T-cell (primary cell): ENCODE measurements at places on chromosomes 3 and 15.
A peak's percentile ranks its signal among the peaks of the same experiment; 100 is the strongest.

- H3K27ac ChIP-seq, result no peak overlapping the region
- H3K36me3 ChIP-seq, result peaks cover 52% of the 10 kb centered on the region
- H3K4me3 ChIP-seq, result no peak overlapping the region
- H3K27me3 ChIP-seq, result no peaks in the 10 kb centered on the region
- H3K4me1 ChIP-seq, result no peaks in the 10 kb centered on the region
Measured at GRCh38 chr3:171133796-171134569, 107.5 kb upstream of the SLC2A2 start.

DNA sequence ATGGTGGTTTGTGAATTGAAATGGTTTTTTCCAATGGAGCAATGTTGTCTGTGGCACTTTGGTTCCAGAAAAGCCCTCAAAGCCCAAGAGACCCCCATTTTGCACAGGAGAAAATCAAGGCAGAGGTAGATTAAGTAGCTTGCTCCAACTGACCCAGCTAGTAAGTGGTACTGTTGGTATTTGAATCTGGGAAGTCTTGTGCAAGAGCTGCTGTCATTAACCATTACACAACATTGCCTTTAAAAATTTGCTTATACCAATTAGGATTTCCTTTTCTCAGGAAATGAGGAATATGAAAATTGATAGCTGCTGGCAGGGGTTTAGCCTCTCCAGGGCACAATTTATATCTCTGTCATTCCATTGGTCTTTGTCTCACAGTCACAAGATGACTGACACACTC, 102.4 kb upstream of the UBE3A start:
- H3K36me3 ChIP-seq, result no peaks in the 10 kb centered on the region
- no peak overlapping the region for H3K4me3 ChIP-seq
- no peak overlapping the region for H3K27ac ChIP-seq
- no peaks in the 10 kb centered on the region for H3K27me3 ChIP-seq
- H3K4me1 ChIP-seq, result no peaks in the 10 kb centered on the region

DNA sequence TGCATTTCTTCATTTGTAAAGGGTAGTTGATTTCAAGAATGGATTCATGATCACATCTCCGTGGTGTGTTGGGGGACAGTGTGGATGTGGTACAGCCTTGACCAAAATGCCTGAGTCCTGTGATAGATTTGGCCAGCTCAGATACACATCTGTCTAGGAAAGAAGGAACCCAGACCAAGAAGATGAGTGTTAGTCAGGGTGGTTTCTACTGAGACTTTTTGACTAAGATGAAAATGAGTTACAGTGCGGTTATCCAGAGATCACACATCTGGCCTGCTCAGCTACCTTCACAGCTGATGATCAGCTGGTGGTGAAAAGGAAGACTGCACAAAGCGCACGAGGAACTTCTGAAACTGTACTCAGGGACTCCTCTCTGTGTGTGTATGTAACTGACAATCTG, 68.0 kb downstream of the FNDC3B start:
- H3K27me3 ChIP-seq, result no peaks in the 10 kb centered on the region
- peak; percentile 82 for DNase-seq
- peak overlapping the region; percentile 29 for H3K4me3 ChIP-seq
- H3K4me1 ChIP-seq, result peaks cover 51% of the 10 kb centered on the region
- H3K27ac ChIP-seq, result peak overlapping the region; percentile 81

DNA sequence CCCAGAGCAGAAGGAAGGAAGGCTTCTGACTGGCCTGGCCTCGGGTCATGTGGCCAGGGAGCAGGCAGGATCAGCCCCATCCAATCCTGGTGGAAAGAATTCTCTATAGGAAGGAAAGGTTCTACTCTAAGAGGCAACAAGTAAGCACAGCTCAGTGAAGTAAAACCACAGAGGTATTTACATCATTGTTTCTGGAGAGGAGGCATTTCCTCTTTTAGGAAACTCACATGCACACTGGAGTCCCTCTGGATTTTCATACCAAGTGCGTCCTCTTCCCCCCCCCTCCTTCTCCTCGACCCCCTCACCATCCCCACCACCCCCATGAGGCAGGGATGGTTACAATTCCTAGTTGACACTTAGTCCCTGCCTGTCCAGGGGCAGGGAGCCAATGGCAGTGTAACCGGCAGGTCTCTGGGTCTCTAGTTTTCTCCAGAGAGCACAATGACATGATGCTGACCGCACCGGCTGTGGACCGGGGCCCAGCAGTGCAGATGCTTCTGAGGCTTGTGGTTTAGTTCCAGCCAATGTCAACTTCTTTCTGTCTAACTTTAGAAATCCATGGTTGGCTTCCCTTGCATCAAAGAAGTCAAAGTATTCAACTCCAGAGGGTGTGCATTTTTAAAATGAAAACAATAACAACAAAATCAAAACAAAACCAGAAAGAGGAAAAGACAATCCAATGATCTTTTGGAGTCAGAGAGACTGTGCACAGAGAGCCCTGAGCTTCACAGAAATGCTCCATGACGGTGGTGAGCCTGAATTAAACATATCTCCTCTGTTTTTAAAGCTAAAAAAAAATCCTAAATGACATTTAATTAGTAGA, 230.3 kb upstream of the TLE3 start:
- no peaks in the 10 kb centered on the region for H3K36me3 ChIP-seq
- no peak overlapping the region for H3K4me3 ChIP-seq
- peaks cover 3% of the 10 kb centered on the region for H3K4me1 ChIP-seq
- H3K27me3 ChIP-seq, result no peaks in the 10 kb centered on the region

DNA sequence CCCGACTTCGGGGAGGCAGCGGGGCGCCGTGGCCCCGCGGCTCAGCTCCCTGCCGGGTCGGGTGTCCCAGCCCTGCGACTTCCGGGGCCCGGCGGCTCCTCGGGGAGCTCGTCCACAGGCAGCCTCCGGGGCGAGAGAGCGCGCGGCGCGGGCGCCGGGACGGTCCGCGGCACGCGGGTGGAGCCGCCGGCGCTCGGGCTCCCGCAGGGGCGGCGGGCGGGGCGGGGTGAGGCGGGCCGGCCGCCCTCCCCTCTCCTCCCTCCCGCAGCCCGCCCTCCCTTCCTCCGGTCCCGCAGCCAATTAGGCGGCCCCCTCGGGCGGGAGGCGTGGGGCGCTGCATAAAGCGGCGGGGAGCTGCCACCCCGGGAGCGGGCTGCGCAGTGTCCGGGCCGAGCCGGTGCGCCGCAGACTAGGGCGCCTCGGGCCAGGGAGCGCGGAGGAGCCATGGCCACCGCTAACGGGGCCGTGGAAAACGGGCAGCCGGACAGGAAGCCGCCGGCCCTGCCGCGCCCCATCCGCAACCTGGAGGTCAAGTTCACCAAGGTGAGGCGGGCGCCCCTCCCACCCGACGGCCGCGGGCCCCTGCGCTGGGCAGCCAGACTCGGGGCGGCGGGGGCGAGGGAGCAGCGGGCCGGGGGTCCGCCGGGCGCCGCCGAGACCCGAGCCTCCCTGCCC, at the start of gene ALDH1A3:
Gene ALDH1A3 (plus strand): TSS at position 368 of the 675 bp plus-strand sequence. CDS start 77 bp downstream, at position 445.
- H3K4me3 ChIP-seq, result no peak within 1 kb of the TSS
- H3K27me3 ChIP-seq, result peaks cover 16% of the 10 kb centered on the region
- DNase-seq, result no peak
- peaks cover 5% of the 10 kb centered on the region for H3K4me1 ChIP-seq
- H3K27ac ChIP-seq, result no peak within 1 kb of the TSS
- no peaks in the 10 kb centered on the region for H3K36me3 ChIP-seq

- H3K4me3 ChIP-seq, result no peak overlapping the region
- H3K4me1 ChIP-seq, result no peaks in the 10 kb centered on the region
- H3K27me3 ChIP-seq, result no peaks in the 10 kb centered on the region
- H3K27ac ChIP-seq, result no peak overlapping the region
- H3K36me3 ChIP-seq, result peaks cover 3% of the 10 kb centered on the region
Measured at GRCh38 chr3:172256101-172256734, 192.0 kb downstream of the GHSR start.

GRCh38 chr15:71329497-71330260, 214.4 kb downstream of the THSD4 start:
- no peaks in the 10 kb centered on the region for H3K27me3 ChIP-seq
- DNase-seq, result no peak
- H3K4me3 ChIP-seq, result no peak overlapping the region
- H3K36me3 ChIP-seq, result no peaks in the 10 kb centered on the region
- H3K27ac ChIP-seq, result no peak overlapping the region
